Left renal pelvis (tissue), 4 donors: ENCODE measurements at places on chromosomes 12 and 14.

- no peak for DNase-seq
These were observed 363.8 kb upstream of the USP15 start for GRCh38 chr12:61896436-61896835.

DNA sequence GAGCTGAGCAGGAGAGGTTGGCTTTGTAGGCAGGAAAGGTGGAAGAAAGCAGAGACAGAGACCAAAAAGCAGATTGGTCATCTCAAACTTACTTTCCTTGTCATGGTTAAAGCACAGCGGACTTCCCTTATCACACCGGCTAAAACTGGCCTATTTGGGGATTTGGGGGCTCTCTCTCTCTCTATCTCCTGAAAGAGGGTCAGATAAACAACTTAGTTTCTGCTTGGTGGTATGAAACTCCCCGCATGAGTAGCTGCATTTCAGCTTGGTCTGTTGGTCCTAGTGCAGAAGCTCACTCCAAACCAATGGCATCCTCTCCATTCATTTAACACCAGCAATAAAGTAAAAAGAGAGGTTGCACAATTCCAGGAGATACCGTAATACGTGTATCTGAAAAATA, 57.1 kb downstream of the TNFAIP2 start:
- no peak for DNase-seq

- no peak for DNase-seq
These were observed 83.0 kb upstream of the METAP2 start for GRCh38 chr12:95390932-95391331.

DNA sequence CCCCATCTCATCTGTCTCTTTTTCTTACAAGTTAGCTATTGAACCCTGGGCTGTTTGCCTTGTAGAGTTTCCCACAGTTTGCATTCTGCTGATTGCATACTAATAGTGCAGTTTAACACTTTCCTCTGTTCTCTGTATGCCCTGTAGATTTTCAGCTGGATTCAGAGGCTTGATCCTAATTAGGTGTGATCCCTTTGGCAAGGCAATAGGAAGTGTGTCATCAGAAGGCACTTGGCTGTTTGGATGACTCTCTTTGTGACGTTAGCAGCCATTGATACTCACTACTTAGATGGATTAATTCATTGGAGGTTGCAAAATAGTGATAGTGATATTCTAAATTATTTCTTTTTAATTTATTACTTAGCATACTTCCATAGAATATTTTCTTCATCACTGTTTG, 33.6 kb downstream of the FUT8 start:
- no peak for DNase-seq

GRCh38 chr12:31742891-31743290, 14.1 kb upstream of the AMN1 start:
- DNase-seq = no peak

GRCh38 chr12:110243227-110243626, 37.8 kb upstream of the ATP2A2 start:
- no peak for DNase-seq

DNA sequence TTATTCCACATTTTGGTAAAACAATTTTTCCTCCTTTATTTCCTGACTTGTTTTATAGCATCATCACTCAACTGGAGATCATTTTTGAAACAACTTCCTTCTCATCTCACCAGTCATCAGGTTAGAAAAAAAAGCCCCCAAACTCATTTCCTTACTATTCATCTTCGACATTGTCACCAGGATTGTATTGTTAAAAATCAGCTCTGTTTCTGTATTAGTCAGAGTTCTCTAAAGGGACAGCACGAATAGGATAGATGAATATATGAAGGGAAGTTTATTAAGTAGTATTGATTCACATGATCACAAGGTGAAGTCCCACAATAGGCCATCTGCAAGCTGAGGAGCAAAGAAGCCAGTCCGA, 392.6 kb downstream of the FUT8 start:
- DNase-seq = no peak

DNA sequence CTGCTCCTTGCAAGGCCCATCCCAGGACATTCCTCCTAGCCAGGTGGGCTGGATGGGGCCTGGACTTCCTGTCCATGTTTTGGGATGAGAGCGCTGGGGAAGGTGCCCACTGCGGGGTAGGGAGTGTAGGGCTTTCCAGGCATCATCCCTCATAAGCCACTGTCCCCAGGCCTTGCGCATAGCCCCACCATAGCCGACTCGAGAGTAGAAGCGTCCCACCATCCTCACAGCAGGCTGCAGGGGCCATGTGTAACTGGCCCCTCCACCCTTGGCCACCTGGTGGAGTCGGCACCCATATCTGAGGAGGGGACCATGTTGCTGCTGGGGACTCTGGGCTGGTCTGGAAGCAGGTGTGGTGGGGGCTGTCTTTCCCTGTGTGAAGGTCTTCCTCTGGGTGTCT, 30.5 kb downstream of the SH2B3 start:
- DNase-seq = no peak

DNA sequence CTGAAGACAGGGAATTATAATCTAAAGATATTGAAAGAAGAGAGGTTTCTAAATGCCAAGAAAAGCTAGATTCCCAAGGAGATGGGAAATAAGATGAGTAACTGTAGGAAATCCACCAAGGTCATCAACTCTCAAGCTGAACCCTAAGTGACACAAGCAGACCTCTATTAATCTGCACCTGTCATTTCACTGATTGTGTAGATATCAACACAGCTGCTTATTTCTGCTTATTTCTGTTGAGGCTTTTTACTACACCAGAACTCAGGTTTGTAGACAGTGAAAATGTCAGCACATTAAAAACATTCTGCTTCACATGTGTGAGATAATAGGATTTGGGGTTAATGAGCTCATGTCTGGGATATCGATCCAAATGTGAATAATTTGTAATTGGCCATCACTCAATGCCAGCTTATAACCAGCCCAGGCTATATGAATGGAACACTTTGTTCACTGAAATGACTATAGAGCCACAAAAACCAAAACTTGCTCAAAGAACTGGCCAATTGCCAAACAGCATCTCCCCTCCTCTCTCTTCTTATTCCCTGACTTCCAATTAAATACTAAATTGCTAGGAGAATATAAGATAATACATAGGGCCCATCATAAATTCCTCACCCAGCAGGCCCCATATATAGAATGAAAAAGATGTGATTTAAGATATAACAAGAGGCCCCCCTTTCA, 188.7 kb upstream of the ARID2 start:
- DNase-seq = no peak

DNA sequence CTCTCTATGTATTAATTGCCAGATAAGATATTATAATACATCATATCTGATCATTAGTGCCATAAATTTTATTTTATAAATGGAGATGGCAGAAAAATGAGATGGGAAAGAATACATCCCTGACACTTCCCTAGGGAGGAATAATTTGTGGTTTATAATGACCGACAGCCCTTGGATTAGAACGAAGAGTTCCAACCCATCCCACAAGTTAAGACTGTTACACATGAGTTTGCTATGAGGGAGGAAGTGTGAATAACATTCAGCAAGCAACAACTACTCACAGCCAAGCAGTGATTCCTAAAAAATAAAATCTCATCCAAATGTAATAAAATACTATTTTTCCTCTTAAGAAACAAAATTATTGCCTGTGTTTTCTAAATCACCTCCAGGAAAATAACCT, 299.0 kb downstream of the CCDC91 start:
- DNase-seq = no peak

GRCh38 chr14:36514278-36515104, 5.5 kb downstream of the NKX2-1 start:
- DNase-seq = no peak

GRCh38 chr14:35446450-35446849, 41.9 kb upstream of the NFKBIA start:
- DNase-seq = no peak

DNA sequence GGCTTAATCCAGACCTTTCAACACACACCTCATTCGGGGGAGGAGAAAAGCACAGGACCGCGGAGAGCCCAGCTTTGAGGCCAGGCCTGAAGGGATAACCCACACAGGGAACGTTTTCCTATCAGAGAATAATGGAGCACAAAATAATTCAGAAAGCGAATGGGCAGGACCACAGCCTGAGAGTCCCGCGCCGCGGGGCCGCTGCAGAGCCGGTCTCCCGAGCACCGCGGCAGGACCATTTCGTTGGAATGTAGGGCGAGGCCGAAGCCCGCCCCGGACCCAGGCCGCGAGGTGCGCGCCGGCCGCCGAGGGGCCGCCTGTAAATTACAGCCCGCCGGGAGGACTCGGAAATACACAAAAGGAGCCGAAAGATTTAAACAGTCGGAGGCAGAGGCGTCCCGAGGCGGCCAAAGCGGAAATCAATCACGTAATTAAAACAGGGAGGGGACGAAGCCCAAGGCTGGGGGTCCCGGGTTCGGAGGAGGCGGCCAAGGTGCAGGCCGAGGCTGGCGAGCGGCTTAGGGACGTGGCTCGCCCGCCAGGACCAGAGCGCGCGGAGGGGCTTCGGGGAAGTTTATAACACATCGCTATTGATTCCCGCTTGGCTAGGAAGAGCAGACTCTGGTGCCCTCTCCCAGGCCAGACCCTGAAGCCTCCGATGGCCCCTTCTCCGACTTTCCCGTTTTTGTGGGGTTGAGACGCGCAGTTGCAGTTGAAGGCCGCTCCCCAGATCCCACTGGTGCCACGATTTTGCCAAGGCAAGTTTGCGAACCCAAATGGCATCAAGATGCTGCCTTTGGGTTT, 6.3 kb upstream of the HOXC4 start:
- no peak for DNase-seq

- no peak for DNase-seq
These were observed 604.5 kb downstream of the VRK1 start for GRCh38 chr14:97401714-97402113.

GRCh38 chr12:46437469-46437868, 64.9 kb upstream of the SLC38A2 start:
- DNase-seq = no peak

DNA sequence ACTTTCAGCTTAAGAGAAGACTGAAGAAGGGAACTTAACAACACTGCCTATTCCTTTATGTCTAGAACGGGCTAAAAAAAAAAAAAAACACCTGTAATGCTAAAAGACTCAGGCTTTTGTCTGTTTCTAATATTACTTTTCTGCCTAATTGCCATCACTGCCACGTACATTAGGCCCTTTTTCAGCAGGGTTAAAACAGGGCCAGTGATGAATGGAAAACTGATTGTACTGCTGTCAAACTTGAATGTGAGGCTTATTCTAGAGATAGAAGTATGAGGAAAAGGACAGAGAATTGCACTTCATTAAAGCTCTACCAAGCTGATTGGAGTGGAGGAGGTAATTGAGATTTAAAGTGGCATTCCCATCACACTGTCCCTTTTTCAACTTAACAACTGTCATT, 535.8 kb downstream of the PRKD1 start:
- no peak for DNase-seq

- no peak for DNase-seq
These were observed 4.3 kb downstream of the TRPV4 start for GRCh38 chr12:109828754-109829511.

- peak; percentile 35 for DNase-seq
These were observed 1202.3 kb downstream of the BCL11B start for GRCh38 chr14:98069712-98070171.

GRCh38 chr14:55901291-55901690, 216.9 kb upstream of the PELI2 start:
- no peak for DNase-seq

- DNase-seq = no peak
These were observed 8.8 kb downstream of the DTX1 start for GRCh38 chr12:113065126-113066007.

DNA sequence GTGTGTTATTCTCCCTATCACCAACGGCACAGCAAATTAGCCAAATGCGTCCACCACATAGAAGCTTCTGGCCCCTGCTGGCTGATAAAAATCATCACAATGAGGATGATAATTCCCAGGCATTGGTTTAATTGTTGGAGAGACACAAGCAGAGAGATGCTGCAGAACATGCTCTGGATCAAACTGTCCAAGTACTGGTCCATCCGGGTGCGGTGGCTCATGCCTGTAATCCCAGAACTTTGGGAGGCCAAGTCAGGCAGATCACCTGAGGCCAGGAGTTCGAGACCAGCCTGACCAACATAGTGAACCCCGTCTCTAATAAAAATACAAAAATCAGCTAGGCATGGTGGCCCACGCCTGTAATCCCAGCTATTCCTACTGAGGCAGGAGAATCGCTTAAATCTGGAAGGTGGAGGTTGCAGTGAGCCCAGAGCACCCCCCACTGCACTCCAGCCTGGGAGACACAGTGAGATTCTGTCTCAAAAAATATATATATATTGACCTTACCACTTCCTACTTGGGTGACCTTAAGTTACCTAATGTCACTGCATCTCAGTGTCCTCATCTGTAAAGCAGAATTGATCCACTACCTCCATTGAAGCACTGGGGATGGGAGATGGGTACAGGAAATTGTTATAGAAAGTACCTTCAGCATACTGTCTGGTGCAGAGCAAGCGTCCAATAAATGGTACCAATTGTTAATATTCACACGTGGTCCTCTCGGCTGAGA, 83.7 kb upstream of the EGLN3 start:
- no peak for DNase-seq

DNA sequence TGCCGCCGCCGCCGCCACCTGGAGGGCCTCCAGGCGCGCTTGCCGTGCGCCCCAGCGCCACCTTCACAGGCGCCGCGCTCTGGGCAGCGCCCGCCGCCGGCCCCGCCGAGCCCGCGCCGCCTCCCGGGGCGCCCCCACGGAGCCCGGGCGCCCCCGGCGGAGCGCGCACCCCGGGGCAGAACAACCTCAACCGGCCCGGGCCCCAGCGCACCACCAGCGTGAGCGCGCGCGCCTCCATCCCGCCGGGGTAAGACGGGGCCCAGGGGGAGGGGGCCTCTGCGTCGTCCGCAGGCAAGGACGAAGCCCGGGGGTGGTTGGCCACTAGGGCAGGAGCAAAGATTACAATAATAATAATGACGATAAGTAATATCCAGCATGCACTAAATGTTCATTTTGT, 21.3 kb downstream of the DTX1 start:
- DNase-seq = no peak

DNA sequence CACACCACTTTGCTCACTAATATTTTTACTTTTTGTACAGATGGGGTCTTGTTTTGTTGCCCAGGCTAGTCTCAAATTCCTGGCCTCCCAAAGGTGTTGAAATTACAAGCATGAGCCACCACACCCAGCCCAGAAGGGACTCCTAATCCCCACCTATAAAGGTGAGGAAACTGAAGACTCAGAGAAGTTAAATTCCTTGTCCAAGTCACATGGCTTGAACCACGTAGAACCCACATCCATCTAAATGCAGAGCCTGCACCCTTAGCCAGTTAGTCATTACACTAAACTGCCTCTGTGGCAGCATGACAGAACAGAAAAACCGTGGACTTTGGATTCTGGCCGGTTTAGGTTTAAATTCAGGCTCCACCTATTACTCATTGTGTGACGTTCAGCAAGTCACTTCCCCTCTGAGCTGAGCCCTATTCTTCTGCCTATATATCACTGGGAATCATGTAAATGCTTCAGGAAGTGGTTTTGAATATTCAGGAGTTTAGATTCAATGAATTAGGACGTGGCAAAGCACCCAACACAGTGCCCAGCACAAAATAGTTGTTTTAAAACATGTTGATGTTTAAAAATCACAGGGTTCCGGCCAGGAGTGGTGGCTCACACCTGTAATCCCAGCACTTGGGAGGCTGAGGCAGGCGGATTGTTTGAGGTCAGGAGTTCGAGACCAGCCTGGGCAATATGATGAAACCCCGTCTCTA, 3.0 kb upstream of the CORO1C start:
- no peak for DNase-seq
